Activated naive CD8-positive, alpha-beta T cell treated with anti-CD3 and anti-CD28 coated beads for 36 hours (primary cell): ENCODE measurements at places on chromosomes 4 and X. TPM values are rescaled to one million over a fixed set of nuclear protein-coding genes. Genes with fewer than 3 reads are reported as not detected.

DNA sequence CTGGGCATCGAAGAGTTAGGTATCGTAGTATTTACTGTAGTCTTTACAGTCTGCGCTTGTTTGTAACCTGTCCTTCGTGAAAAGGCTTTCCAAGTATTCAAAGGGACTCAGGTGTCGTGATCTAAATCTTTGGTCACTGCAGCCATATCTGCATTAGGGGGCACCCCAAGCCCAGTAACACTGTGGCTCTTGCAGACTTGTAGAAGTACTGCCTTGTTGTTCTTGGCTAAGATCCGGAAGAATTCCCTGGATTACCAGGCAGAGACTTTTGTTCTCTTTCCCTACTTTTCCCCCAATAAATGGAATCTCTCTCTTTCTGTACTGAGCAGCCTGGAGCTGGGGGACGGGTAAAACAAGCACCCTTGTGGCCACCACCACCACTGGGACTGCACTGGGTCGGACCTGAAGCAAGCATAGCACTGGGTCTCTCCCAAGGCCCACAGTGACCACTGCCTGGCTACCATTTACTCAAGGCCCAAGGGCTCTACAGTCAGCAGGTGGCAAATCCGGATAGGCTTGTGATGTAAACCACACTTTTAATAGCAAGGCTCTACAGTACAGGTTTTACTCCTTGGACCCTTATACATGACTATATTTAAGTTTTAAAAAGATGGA lies 12.0 kb downstream of the CXorf58 start:
- no peaks in the 10 kb centered on the region for H3K27me3 ChIP-seq
- H3K27ac ChIP-seq: no peak overlapping the region
- no peaks in the 10 kb centered on the region for H3K4me1 ChIP-seq
- no peaks in the 10 kb centered on the region for H3K36me3 ChIP-seq

DNA sequence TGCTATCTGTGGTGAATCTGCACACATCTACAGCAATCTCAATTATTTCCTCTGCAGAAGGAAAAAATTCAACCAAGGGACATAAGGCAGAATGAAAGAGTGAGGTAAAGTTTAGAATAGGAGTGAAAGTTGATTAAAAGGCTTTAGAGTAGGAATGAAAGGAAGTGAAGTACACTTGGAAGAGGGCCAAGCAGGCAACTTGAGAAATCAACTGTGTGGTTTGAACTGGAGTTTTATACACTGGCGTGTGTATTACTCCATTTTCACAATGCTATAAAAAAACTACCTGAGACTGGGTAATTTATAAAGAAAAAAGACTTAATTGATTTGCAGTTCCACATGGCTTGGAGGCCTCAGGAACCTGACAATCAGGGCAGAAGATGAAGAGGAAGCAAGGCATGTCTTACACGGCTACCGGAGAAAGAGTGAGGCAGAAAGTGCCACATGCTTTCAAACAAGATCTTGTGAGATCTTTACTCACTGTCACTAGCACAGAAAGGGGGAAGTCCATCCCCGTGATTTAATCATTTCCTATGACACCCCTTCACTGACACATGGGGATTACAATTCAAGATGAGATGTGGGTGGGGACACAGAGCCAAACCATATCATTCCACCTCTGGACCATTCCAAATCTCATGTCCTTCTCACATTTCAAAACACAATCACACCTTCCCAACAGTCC lies 234.8 kb downstream of the IL15 start:
- H3K27me3 ChIP-seq: peaks cover 10% of the 10 kb centered on the region
- no peak overlapping the region for H3K27ac ChIP-seq
- no peak overlapping the region for H3K4me3 ChIP-seq
- DNase-seq: no peak
- no peaks in the 10 kb centered on the region for H3K4me1 ChIP-seq

GRCh38 chrX:45952030-45952429 lies 593.2 kb downstream of the ZNF674 start:
- H3K27me3 ChIP-seq: no peaks in the 10 kb centered on the region
- no peak overlapping the region for H3K4me3 ChIP-seq
- peaks cover 1% of the 10 kb centered on the region for H3K4me1 ChIP-seq
- H3K27ac ChIP-seq: no peak overlapping the region

The GYPA gene
- total RNA-seq: not detected

The SRPX2 gene
- total RNA-seq: not detected

- no peak for DNase-seq
- H3K27ac ChIP-seq: no peak overlapping the region
- H3K27me3 ChIP-seq: no peaks in the 10 kb centered on the region
Observed at GRCh38 chrX:155313766-155314165, 20.6 kb downstream of the CLIC2 start.

DNA sequence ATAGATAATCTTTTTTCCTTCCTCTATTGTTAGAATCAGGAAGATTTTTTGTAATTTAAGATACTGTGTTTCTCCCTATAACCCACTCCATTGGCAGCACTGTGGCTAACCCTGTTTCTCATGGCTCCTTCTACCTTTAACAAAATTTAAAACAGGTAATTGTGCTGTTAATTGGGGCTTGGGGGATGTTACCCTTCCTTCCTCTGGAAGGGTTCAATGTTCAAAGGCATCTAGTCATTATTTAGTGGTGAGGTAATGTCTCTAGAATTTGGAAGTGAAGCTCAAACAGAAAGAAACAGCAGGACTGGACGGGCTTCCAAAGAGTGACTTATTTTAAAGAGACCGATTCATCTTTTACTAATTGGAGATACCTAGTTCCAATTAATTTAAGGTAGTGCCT lies 166.4 kb downstream of the TRIML1 start:
- no peak overlapping the region for H3K4me3 ChIP-seq
- no peak for DNase-seq
- no peaks in the 10 kb centered on the region for H3K36me3 ChIP-seq
- H3K27ac ChIP-seq: no peak overlapping the region

DNA sequence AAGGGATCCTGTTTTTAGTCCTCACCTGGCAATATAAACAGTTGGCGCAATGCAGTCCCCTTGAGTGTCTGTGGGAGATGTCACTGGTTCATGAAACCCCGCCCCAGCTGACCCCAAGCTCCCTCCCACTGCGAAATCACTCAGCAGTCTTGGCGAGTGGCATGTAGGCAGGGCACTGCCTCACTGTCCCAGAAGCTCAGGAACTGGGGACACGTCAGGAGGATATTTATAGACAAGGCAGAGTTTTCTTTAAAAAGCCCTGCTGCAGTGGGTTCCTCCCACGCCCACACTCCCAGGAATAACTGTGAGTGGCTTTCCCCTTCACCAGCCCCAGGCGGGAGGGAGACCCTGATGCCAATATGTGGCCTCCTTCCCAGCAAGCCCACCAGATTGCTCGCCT lies 44.3 kb upstream of the PPP2R2C start:
- H3K36me3 ChIP-seq: no peaks in the 10 kb centered on the region
- DNase-seq: no peak
- no peak overlapping the region for H3K4me3 ChIP-seq
- H3K27me3 ChIP-seq: peaks cover 9% of the 10 kb centered on the region

DNA sequence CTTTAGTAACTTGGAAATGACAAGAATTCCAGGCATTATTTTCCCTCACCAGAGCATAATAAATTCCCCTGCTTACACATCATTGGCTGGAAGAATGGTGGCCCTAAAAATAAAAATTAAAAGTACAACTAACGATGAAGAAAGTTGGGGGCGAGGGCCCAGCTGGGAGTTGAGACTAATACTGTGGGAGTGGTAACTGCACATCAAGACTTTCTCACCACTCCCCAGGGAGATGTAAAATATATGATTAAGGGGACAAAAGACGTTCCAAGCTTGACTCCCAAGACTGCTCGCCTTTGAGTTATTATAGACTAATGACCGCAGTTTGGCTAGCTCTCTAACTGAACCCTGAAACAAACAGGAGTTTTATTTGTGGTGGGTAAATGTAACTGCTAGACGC lies 30.0 kb downstream of the SMIM31 start:
- H3K27me3 ChIP-seq: no peaks in the 10 kb centered on the region
- no peak overlapping the region for H3K4me3 ChIP-seq
- no peak for DNase-seq
- H3K27ac ChIP-seq: no peak overlapping the region
- H3K36me3 ChIP-seq: no peaks in the 10 kb centered on the region
- no peaks in the 10 kb centered on the region for H3K4me1 ChIP-seq

The C1QTNF7 gene
- total RNA-seq: not detected

DNA sequence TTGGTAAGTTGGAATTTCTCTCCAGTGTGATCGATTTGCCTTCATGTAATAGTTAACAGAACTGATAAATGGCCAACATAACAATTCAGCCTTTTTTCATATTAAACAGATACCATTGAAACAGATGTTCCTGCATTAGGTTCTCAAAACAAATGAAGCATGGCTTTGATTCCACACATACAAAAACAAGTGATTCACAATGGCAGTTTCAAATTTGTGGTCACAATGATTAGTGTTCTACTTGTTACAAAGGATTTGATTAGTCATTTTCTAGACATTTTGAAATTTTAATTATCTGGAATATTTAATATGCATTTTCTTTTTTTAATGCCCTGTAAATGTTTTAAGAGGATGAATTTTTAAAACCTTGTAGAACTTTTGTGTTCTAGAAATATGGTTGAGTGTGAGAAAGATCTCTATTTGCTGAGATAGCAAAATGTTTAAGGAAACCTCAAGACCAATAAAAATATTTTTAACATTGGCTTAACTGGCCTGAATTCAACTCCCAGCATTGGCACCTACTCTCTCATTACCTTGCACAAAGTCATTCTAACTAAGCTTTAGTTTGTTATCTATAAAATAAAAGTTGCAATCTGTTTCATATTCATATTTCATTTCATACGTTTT lies 18.9 kb upstream of the GLRA3 start:
- no peak overlapping the region for H3K27ac ChIP-seq
- H3K4me3 ChIP-seq: no peak overlapping the region
- H3K27me3 ChIP-seq: no peaks in the 10 kb centered on the region
- H3K36me3 ChIP-seq: no peaks in the 10 kb centered on the region
- no peak for DNase-seq

GRCh38 chr4:110049951-110050925 lies 137.6 kb downstream of the EGF start:
- H3K4me1 ChIP-seq: peaks cover under 1% of the 10 kb centered on the region
- peak; percentile 21 for DNase-seq
- H3K36me3 ChIP-seq: no peaks in the 10 kb centered on the region
- H3K27me3 ChIP-seq: no peaks in the 10 kb centered on the region

DNA sequence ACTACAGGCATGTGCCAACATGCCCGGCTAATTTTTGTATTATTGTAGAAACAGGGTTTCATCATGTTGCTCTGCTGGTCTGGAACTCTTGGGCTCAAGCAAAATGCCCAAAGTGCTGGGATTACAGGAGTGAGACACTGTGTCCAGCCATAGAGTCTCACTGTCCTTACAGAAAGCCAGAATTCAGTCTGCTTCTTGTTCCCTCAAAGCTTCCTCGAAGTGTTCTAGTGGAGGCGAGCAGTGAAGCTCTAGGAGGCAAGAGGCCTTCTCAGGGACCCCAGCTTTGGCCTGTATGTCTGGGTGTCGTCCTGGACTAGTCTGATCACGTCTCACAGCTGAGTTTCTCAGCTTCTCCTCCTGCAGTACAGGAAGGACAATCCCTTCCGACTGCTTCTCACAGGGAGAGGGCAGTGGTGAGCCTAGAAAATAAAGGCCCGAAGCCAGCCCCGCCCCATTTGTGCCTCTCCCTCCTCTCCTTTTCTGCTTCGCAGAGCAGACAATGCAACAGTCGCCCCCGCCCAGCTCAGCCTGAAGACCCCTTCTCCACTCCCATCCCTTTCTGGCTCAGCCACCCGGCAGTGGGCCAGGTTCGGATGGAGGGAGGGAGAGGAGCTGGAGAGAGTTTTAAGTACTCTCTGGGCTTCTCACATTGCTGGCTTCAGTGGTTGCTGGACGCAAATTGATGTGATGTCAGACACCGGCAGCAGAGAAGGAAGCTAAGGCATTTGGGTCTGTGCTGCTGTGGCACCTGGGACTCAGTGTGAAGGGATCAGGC lies 11.1 kb upstream of the FAM3A start:
- peak overlapping the region; percentile 7 for H3K4me3 ChIP-seq
- peaks cover 14% of the 10 kb centered on the region for H3K4me1 ChIP-seq
- H3K27ac ChIP-seq: peak overlapping the region; percentile 12
- H3K27me3 ChIP-seq: no peaks in the 10 kb centered on the region
- DNase-seq: peak; percentile 60

The SLC25A43 gene
- 5.9 TPM for total RNA-seq

DNA sequence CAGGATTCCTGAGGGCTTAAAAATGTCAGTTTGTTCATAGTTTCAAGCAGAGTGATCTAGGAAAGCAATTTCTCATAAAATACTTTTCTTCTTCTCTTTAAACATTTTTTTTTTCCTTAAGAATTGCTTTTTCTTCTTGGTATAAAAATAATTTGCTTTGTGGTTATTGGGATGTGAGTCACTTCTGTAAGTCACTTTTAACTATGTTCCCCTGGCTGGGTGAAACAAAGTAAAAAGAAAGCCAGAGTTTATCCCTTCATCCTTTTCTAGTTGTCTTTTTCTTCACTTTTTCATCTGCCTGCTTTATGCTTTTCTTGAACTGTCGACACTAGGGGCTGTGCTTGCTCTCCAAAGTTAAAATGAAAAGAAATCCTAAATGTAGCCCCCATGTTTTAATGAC lies 33.5 kb downstream of the ARSJ start:
- no peaks in the 10 kb centered on the region for H3K36me3 ChIP-seq
- peaks cover 15% of the 10 kb centered on the region for H3K4me1 ChIP-seq
- no peak for DNase-seq
- H3K27ac ChIP-seq: no peak overlapping the region

The GRXCR1 gene
- total RNA-seq: not detected

GRCh38 chrX:1555370-1555769 lies 18.4 kb upstream of the P2RY8 start:
- peaks cover 28% of the 10 kb centered on the region for H3K4me1 ChIP-seq
- no peak overlapping the region for H3K4me3 ChIP-seq
- H3K36me3 ChIP-seq: peaks cover 11% of the 10 kb centered on the region

DNA sequence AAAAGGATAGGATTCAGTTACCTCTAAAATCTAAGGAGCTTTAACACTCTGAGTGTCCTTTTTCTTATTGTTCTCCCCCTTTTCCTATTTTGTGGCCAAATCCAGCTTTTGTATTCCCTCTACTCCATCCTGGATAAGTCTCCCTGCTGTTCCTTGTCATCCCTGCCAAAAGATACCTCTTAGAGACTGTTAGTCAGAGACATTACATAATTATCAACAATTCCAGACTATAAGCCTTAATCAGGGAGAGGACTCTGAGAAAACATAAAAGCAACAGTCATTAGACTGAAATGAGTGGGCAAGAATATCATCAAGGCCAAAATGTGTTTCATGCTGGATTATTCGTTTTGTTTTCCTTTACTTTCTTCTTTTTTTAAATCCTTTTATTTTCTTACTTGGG lies 206.9 kb downstream of the FAM47B start:
- H3K36me3 ChIP-seq: no peaks in the 10 kb centered on the region
- no peaks in the 10 kb centered on the region for H3K27me3 ChIP-seq
- H3K4me1 ChIP-seq: no peaks in the 10 kb centered on the region
- no peak overlapping the region for H3K27ac ChIP-seq
- no peak for DNase-seq

GRCh38 chr4:176034499-176034898 lies 31.1 kb upstream of the WDR17 start:
- no peaks in the 10 kb centered on the region for H3K36me3 ChIP-seq
- peaks cover 4% of the 10 kb centered on the region for H3K4me1 ChIP-seq
- H3K27me3 ChIP-seq: peaks cover 3% of the 10 kb centered on the region

DNA sequence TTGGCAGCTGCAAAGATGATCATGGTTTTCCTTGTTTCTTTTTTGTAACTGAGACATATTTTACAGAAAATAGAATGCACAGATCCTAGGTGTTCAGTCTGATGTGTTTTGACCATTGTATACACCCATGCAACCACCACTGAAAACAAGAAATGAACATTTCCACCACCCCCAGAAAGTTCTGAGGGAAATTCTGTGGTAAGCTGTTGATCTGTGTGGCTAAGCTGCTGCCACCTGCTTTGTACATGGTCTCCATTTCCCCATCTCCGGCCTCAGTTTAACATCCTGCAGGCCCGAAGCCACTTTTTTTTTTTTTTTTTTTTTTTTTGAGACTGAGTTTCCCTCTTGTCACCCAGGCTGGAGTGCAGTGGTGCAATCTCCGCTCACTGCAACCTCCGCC lies 65.3 kb downstream of the NYX start:
- H3K4me3 ChIP-seq: no peak overlapping the region
- H3K27me3 ChIP-seq: no peaks in the 10 kb centered on the region

The GABRQ gene
- not detected for total RNA-seq
